Stimulated activated CD8-positive, alpha-beta memory T cell treated with anti-CD3 and anti-CD28 coated beads, Interleukin-7, amount 100 ng/mL, for 24 hours (primary cell): ENCODE measurements at places on chromosomes 5 and 9.

DNA sequence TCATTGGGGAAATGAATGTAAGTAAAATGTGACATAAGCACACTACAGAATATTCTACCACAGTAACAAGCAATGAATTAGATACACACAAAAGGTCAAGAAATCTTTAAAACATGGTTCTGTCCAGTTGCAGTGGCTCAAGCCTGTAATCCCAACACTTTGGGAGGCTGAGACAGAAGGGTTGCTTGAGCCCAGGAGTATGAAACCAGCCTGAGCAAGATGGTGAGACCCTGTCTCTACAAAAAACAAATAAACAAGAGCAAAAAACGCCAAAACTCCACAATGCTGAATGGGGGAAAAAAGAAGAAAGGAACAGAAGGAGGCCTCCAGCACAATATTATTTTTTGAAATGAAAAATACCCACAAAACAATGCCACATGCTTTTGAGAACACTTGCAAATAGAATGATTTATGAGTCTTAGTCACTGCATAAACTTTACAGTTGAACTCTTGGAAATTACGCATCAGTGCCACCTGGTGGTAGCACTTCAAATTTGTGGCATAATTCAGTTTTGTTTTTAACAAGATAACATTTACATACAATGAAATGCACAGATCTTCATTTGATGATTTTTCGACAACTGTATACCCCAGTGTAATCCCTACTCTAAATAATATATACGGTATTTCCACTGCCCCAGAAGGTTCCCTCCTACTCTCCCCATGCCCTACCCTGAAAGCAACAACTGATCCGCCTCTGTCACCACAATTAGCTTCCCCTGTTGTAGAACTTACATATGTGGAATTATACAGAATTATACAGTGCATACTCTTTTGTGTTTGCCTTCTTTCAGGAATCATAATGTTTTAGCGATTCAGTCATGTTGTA lies 14.4 kb upstream of the SPINK4 start:
- peak; percentile 52 for DNase-seq

- no peak for DNase-seq
These were observed 80.3 kb downstream of the CDH6 start for GRCh38 chr5:31273631-31274378.

- no peak for DNase-seq
These were observed 167.0 kb upstream of the CDKN2B start for GRCh38 chr9:22175972-22176545.

DNA sequence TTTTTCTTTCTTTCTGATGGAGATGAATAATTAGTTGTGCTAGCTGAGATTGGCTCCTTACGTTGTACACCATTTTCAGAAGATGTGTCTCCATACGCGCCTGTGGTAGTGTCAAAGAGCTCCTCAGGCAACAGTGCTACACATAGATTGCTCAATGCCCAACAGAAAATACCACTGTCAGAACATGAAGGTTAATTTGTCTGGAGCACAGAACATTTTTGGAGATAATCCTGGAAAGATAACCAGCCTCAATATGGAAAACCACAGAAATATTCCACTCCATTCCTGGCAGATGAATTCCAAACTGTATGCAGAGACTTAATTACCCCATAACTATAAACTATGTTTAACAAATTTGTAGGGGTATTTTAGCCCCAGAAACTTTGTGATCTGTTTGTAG lies 233.6 kb downstream of the MARCHF11 start:
- DNase-seq: no peak

- no peak for DNase-seq
These were observed 16.6 kb downstream of the ZNF131 start for GRCh38 chr5:43137326-43137725.

GRCh38 chr5:10289353-10289752 lies 18.3 kb downstream of the CMBL start:
- no peak for DNase-seq

- no peak for DNase-seq
These were observed 2.3 kb downstream of the SLC34A1 start for GRCh38 chr5:177386542-177386941.

DNA sequence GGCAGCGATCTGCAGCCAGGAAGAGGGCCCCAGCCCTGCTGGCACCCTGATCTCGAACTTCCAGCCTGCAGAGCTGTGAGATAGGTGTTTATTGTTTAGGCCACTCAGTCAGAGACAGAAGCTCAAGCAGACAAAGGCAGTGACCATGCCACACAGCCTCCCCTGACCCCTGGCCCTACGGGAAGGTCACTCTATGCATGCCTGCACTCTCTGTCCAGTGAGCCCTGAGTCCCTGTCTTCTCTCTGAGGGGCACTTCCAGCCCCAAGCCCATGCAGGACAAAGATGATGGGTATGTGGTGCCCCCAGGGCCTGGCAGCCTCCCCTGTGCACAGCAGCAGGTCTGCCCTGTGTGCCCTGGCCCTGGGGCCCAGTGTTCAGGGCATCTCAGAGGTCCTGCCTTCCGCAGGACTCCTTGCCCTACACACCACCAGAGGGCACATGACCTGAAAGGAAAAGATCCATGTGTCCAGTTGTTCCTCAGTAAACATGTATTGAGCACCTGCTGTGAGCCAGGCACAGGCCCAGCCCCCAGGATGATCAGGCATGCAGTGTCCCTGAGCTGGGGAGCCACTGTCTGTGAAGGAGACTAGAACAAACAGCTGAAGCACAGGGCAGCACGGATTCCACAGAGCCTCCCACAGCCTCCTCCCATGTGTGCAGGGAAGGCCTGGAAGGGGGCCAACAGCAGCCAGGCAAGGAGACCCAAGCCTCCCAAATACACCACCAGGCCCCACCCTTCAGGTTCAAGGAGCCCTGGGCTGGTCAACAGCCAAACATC lies 109.3 kb downstream of the ATPSCKMT start:
- no peak for DNase-seq

- no peak for DNase-seq
These were observed 31.1 kb upstream of the MEIKIN start for GRCh38 chr5:131976414-131977211.

GRCh38 chr9:119802621-119803020 lies 433.4 kb upstream of the BRINP1 start:
- DNase-seq: no peak

- peak; percentile 4 for DNase-seq
These were observed 5.8 kb upstream of the IFNA1 start for GRCh38 chr9:21434202-21435014.

DNA sequence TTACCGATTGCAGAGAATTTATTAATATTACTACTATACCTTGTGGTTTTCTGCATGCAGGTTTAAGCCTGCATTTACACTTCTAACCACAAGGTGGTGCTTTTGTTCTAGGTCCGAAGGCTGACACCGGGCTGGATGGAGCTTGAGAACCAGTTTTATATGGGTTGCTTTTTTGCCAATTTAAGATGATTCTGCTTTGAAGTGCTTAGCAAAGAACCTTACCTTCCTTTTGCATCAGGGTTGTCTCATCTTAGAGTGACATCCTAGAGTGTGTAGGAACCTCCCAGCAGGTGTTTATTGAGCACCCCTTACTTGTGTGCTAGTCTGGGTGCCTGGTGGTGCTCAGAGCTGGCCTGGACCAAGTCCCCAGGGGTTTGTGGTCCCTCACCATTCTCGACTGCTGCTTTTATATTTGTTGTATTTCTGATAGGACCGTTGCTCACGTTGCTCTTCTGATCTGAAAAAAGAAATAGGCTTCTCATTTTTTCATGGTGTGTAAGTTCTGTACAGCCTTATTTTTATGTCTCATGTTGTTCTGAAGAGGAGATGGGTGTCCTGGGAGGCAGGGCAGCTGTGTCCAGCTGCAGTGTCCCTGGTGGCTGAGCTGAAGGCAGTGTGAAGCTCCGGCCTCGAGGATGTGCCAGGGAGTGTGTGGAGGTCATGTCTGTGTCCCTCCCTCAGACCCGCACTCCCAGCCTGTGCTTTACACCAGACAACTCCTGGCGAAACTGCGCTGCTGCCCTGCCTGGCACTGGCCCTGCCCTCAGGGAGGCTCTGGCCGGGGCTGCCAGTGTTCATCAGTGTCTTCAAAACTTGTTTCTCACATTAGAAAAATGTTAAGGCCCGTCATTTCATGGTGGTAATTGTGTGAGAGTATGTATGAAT lies 54.3 kb downstream of the EHMT1 start:
- DNase-seq: no peak

DNA sequence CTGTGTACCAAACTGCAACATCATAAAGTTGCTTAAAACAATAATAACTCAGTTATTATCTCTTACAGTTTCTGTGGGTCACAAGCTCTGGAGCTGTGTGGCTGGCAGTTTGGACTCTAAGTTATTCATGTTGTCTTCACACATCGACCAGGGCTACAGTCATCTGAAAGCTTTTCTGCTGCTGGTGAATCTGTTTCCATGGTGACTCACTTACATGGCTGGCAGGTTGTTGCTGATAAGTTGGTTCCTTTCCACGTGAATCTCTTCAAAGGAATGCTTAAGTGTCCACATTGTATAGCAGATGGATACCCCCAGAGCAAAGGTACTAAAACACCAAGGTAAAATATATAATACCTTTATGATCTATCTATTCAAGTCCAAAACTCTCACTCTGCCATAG lies 44.8 kb upstream of the CYLC2 start:
- no peak for DNase-seq

DNA sequence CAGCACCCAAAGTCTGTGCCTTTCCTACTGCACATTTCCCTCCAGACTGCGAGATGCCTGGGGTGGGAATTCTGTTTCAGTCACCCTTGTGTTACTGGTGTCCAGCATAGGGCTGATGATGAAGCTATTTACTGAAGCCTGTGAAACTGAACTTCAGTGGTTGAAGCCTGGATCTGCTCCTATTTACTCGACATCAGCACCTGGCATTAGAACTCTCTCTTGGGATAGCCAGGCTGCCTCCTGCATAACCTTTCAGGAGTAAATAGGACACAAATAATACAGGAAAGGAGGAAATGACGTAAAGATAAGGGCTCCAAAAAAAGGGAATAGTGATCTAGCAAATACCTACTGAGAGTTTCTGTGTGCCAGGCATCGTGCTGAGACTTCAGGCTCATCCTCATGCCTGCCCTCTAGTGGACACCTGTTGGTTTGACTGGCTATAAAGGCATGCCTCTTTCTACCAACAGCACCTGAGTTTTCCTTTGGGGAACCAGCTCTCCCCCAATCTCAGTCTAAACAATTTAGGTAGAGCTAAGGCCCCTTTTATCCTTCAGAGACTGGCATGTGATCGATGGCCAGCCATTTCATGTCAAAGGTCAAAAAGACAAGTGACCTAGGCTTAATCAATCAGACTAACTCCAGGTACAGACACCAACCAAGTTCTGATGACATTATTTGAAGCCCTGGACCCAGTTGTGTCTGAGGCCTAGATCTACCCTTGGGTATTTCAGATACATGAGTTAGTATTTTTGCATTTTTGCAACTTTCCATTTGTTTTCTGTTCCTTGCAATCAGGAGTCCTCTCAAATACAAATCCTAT lies 192.1 kb upstream of the TRIM32 start:
- DNase-seq: no peak

DNA sequence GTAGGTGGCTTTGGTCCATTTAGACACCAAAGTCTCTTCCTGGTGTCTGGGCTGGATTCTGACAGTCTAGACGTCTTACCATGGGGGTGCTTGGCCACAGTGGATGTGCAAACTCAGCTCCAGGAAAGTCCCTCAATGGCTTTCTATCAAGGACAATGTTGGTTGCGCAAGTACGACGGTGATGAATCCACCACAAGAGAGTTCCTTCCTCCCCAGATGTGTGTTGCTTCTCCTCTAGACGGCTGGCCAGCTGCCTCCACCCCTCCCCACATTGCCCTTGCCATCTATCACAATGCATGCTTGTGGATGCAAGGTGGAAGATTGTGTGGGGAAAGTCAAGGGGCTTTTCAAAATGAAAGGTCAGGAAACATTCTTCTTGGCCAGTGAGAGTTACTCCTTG lies 89.7 kb upstream of the IRX2 start:
- no peak for DNase-seq

GRCh38 chr9:115925424-115925823 lies 228.2 kb upstream of the PAPPA start:
- no peak for DNase-seq

- no peak for DNase-seq
These were observed 38.9 kb upstream of the SLC6A3 start for GRCh38 chr5:1483856-1484729.

DNA sequence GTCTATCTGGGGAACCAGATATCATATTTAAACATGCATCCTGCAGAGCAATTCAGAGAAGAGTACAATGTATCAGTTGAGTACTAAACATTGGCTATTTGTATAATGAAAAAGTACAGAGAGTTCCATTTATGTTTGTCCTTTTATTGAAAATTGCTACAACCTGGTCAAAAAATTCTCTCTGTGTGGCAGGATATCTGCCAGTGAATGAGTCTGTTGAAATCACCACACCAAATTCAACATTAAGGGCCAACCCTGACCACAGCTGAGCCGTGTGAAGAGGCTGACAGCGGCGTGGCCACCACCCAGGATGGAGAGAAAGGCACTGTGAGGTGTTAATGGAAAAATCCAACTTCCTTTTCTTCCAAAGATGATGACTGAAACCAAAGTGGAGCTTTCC lies 422.7 kb upstream of the PIK3R1 start:
- DNase-seq: no peak

DNA sequence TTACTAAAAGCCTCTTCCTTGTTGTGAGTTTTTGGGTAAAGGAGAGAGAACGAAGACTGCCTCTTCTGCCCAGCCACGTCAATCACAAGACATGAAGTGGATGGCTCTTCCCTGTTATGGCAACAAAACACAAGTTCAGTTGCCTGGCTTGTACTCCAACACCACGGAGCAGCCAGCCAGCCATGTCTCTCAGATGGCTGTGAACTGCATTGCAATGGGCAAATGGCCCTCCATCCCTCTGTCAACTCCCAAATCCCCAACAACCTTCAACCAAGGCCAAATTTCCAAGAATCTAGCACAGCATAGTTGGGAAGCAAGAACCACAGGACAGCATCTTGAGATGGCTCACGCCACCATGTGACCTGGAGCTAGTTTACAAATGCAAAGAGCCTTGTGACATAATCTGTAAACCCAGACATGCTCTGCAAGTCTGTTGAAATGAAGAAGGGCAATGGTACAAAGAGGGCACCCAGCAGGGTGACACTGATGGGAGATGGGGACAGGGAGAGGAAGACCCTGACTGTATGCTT lies 53.9 kb downstream of the ZNF366 start:
- no peak for DNase-seq

DNA sequence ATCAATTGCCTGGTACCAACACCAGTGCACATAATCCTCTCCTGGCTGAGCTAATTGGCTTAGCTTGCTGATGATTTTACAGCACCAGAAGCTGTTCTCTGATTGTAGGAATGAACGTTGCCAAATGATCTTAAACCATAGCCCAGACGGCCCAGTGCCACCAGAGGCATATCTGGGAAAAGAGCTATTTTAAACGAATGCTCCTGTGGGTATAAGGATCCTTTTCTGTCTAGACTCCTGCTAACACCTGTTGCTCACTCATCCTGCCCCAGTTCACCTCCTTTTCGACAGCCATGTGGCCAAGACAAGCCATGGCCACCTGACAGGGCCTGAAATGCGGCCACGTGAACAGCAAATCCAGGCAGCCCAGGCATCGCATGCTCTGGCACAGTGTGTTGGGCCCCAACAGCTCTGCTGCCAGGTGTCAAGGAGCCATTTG lies 289.9 kb upstream of the SLC30A5 start:
- DNase-seq: no peak

GRCh38 chr9:135085830-135086546 lies 1.5 kb upstream of the OLFM1 start:
- peak; percentile 13 for DNase-seq
